ENCODE measurements at places on chromosomes 3 and 15.
A peak's percentile ranks its signal among the peaks of the same experiment; 100 is the strongest.

DNA sequence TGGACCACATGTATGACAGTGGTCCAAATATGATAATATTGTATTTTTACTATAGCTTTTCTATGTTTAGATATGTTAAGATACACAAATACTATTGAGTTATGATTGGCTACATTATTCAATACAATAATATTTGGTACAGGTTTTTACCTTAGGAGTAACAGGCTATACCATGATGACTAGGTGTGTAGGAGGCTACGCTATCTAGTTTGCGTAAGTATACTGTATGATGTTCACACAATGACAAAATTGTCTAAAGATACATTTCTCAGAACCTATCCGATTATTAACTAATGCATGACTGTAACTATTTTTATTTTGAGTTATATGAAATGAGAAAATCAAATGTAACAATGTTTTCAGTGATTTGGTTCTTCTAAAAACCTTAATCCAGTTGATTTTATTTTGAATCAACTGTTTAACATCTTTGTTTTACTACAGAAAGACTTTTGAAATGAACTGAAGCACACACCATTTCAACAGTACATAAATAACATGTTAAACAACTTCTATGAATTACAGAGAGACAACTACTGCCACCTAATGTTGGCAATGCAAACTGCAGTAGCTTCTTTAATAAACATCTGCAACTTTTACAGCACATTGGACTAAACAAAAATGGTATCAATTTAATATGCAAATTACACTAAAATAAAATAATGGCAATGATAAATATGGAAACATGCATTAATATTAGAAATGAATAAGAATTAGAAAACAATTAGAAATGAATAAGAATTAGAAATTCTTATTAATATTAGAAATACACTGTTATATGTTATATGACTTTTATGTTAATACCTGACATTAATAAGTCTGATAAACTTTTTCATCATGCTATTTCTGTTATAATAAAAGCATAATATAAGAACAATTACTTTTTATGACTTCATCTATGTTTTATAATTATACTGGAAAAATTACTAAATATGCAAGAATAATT, 255.7 kb downstream of the MBNL1 start:
- no peaks in the 10 kb centered on the region for H3K4me1 ChIP-seq
- H3K4me3 ChIP-seq, result no peak overlapping the region
- peak; percentile 35 for DNase-seq
- H3K27ac ChIP-seq, result no peak overlapping the region
- H3K27me3 ChIP-seq, result no peaks in the 10 kb centered on the region

- H3K4me1 ChIP-seq, result peaks cover 4% of the 10 kb centered on the region
- H3K4me3 ChIP-seq, result no peak overlapping the region
- DNase-seq, result no peak
Observed at GRCh38 chr3:23106666-23107065, 96.5 kb upstream of the UBE2E2 start.

DNA sequence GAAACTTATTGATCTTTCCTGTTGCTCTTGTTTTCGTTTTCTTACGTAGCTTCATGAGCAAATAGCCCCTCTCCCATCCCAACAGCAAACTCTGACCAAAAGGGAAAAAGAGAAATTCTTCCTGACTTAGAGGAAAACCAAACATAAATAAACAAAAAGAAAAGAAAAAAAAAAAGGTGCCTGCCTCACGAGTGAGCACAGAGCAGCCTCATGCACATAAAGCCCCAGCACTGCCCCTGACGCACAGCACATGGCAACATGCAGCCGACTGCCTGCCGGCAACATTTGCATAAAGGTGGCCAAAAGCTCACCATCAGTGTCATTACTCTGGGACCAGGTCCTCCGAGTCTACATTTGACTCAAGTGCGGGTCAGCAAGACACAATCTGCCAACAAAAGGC, 6.4 kb downstream of the POC1A start:
- H3K4me1 ChIP-seq, result no peaks in the 10 kb centered on the region
- H3K27me3 ChIP-seq, result peaks cover 8% of the 10 kb centered on the region
- DNase-seq, result no peak
- H3K36me3 ChIP-seq, result peaks cover 3% of the 10 kb centered on the region

DNA sequence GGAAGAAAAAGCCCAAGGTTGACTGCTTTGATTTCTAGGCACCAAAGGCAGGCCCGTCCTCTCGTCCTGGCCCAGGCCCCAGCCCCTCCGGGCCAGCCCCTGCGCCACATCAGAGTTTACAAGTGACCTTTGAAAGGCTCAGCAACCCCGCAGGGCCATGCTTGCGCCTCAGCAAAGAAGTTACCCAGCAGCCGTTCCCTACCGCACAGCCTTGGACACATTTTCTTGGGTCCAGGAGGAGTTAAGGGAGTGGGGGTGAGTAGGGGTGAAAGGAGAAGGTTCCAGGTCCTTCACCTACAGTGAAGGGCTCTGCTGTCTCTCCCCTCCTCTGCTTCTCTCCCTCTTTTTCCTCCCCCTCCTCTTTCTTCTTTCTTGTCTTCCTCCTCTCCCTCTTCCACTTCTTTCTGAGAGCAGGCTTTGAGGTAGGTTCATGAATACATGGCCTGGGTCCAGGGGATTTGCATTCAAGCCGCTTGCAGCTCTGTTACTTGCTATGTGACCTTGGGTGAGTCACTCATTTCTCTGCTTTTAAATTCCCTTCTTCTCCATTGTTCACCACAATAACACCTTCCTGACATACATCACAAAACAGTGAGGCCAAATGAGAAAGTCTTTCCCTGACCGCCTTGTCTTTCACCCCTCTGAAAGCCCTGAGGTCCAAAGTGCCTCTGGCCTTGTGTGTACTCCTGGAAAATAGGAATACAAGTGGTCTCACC, 223.3 kb upstream of the TPRG1 start:
- H3K36me3 ChIP-seq, result peaks cover 13% of the 10 kb centered on the region
- H3K27ac ChIP-seq, result peak overlapping the region; percentile 39
- peak overlapping the region; percentile 45 for H3K4me3 ChIP-seq
- peaks cover 18% of the 10 kb centered on the region for H3K27me3 ChIP-seq
- DNase-seq, result no peak

- no peak overlapping the region for H3K4me3 ChIP-seq
- no peaks in the 10 kb centered on the region for H3K36me3 ChIP-seq
- no peak overlapping the region for H3K27ac ChIP-seq
- H3K4me1 ChIP-seq, result no peaks in the 10 kb centered on the region
- peaks cover 1% of the 10 kb centered on the region for H3K27me3 ChIP-seq
Observed at GRCh38 chr3:33749546-33750210, 31.6 kb upstream of the CLASP2 start.

GRCh38 chr3:69867941-69868505, 128.8 kb downstream of the MITF start:
- no peak overlapping the region for H3K4me3 ChIP-seq
- no peak for DNase-seq
- no peaks in the 10 kb centered on the region for H3K36me3 ChIP-seq
- no peak overlapping the region for H3K27ac ChIP-seq
- H3K27me3 ChIP-seq, result no peaks in the 10 kb centered on the region

DNA sequence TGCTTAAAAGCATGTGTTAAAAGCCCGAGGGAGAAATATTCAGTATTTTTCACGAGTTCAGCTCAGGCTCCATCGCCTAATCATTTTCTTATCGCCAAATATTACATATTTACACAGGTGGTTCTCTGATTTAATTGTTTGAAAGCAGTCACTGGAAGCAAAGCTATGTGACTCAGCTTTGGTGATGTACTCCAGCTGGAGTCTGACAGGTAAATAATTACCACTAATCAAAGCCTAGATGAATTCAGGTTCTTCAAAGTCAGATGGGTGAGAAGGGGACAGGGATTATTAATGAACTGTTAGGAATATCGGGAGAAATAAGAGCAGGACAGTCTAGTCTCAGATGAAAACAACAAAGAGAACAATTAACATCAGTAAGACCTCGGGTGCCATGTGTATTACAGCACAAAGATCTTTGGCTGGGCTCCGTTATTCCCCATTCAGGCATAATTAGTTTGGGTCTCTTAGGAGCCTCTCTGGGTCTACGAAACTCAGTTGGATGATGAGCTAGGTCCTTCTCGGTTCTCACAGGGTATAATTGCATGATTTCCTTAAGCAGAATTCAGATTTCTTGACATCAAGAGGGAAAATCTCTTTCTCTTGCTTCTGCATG, 331.7 kb upstream of the ADAMTS9 start:
- DNase-seq, result no peak
- H3K27me3 ChIP-seq, result no peaks in the 10 kb centered on the region
- no peak overlapping the region for H3K27ac ChIP-seq

- peaks cover 19% of the 10 kb centered on the region for H3K4me1 ChIP-seq
- no peak for DNase-seq
- no peaks in the 10 kb centered on the region for H3K27me3 ChIP-seq
- no peak overlapping the region for H3K27ac ChIP-seq
- H3K4me3 ChIP-seq, result no peak overlapping the region
- no peaks in the 10 kb centered on the region for H3K36me3 ChIP-seq
Observed at GRCh38 chr15:39789736-39790135, 7.1 kb upstream of the FSIP1 start.

DNA sequence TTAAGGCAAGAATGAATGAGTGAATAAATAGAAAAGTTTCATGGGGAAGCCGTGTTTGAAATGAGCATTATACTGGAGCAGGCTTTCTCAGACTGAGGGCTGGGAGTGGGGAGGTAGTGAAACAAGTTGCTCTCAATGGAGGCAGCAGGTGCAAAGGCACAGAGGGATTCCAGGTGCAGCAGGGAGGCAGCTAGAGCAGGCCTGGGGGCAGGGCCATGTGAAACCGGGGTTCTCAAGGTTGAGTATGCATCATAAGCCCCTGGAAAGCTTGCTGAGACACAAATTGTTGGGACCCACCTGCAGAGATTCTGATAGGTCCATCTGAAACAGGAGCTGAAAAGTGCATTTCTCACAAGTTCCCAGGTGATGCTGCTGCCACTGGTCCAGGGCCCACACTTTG, 45.3 kb downstream of the BFSP2 start:
- no peak overlapping the region for H3K27ac ChIP-seq
- no peaks in the 10 kb centered on the region for H3K36me3 ChIP-seq
- DNase-seq, result no peak
- no peaks in the 10 kb centered on the region for H3K27me3 ChIP-seq

DNA sequence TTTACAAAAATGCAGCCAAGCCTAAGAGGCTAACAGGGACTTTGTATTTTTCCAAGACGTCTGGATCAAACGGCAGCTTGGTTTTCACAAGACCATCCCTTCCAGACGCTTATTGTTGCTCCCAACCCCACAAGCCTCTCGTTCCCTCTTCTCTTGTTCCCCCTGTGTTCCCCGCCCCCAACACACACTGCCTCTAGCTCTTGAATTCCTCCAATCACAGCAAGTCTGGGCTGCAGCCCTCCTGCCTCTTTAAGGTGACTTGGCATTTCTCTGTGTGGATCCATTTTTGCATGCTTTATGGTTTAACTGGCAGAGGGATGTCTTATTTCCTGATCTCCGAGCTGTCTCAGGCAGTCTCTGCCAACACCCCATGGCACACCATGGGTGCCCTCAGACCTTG, 182.2 kb downstream of the ABHD5 start:
- no peak for DNase-seq
- H3K4me1 ChIP-seq, result peaks cover 32% of the 10 kb centered on the region
- peaks cover 1% of the 10 kb centered on the region for H3K27me3 ChIP-seq
- peaks cover 4% of the 10 kb centered on the region for H3K36me3 ChIP-seq
- no peak overlapping the region for H3K4me3 ChIP-seq
- peak overlapping the region; percentile 75 for H3K27ac ChIP-seq

- no peak overlapping the region for H3K27ac ChIP-seq
- peaks cover 4% of the 10 kb centered on the region for H3K27me3 ChIP-seq
- H3K4me1 ChIP-seq, result peaks cover 9% of the 10 kb centered on the region
- no peak overlapping the region for H3K4me3 ChIP-seq
Observed at GRCh38 chr3:141289228-141289772, 57.7 kb downstream of the PXYLP1 start.

DNA sequence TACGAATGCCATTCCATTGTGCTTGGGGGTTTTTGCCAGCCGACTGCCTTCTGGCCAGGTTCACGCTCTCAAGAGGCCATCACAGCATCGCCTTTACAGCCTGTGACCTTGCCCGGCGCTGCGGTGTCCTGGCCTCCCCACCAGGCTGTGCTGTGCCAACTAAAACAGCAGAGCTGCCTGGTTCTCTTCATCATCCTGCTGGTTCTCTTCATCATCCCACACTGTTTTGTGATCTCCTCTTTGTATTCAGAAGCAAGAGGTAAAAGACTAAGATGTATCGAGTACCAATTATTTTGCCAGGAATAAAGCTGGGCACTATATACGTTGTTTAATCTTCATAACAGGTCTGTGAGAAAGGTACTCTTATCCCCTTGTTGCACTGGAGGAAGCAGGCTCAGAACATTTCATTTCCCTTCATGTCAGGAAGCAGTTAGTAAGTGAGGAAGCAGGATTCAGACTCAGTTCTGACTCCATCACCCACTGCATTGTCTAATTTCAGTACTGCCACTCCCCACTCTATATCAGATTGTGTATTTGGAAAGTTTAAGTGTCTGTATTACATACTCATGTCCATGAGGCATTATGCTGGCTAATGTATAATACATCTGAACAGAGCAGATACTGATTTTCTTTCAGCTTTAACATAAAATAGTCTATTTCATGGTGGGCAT, 92.7 kb downstream of the LRRC28 start:
- peaks cover 11% of the 10 kb centered on the region for H3K4me1 ChIP-seq
- H3K4me3 ChIP-seq, result no peak overlapping the region
- H3K27me3 ChIP-seq, result no peaks in the 10 kb centered on the region
- H3K27ac ChIP-seq, result peak overlapping the region; percentile 68
- peak; percentile 58 for DNase-seq
- no peaks in the 10 kb centered on the region for H3K36me3 ChIP-seq

DNA sequence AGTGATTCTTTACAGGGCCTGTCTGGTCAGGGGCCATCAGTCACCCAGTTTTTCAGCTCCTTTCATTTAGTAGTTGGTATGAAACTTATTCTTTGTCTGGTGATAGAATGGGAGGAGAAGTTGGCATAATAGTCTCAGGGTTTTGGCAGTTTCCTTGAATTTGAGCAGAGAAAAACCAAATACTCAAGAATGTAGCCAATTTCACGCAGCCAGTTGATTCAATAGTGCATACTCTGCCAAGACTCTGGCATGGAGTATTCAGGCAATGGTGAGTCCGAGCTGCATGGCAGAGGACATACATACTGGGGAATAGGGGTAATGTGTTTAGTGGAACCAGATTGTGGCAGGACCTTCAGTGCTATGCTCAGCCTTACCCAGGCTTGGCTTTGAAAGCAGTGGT, 118.3 kb downstream of the GALK2 start:
- H3K27me3 ChIP-seq, result no peaks in the 10 kb centered on the region
- no peak overlapping the region for H3K4me3 ChIP-seq
- no peak for DNase-seq
- H3K4me1 ChIP-seq, result peaks cover 4% of the 10 kb centered on the region
- peaks cover 9% of the 10 kb centered on the region for H3K36me3 ChIP-seq
- H3K27ac ChIP-seq, result no peak overlapping the region

DNA sequence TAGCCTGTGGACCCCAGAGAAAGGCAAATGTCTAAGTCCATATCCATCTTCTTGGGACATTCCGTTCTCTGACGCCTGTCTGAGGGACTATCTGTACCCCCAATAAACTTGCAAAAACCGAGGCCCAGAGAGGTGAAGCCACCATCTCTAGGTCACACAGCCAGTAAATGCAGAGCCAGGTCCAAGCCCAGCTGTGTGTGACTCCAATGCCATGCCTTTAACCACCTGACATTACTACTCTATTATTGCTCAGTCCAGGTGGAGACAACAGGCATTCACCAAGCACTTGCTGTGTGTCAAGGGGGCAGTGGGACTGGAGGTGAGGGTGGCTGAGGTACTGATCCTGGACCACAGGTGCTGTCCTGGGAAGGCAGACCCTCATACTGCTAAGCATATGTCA, 25.4 kb downstream of the CYP8B1 start:
- H3K4me3 ChIP-seq, result no peak overlapping the region
- DNase-seq, result no peak
- no peak overlapping the region for H3K27ac ChIP-seq
- peaks cover 43% of the 10 kb centered on the region for H3K4me1 ChIP-seq

- no peak for DNase-seq
- H3K4me3 ChIP-seq, result no peak overlapping the region
- H3K4me1 ChIP-seq, result peaks cover 5% of the 10 kb centered on the region
- no peaks in the 10 kb centered on the region for H3K36me3 ChIP-seq
- peaks cover 5% of the 10 kb centered on the region for H3K27me3 ChIP-seq
Observed at GRCh38 chr15:77786956-77787355, 154.2 kb upstream of the LINGO1 start.

Data from endothelial cell (in vitro differentiated cells).